Ammon's horn (tissue), 1 donor: ENCODE measurements at places on chromosomes 6 and 20.

GRCh38 chr20:61440548-61441055 is 188.5 kb downstream of the CDH4 start:
- DNase-seq: no peak

- no peak for DNase-seq
These were observed 71.4 kb downstream of the ALDH5A1 start for GRCh38 chr6:24566020-24566767.

- DNase-seq: no peak
These were observed 20.6 kb upstream of the EZR start for GRCh38 chr6:158839796-158840195.

DNA sequence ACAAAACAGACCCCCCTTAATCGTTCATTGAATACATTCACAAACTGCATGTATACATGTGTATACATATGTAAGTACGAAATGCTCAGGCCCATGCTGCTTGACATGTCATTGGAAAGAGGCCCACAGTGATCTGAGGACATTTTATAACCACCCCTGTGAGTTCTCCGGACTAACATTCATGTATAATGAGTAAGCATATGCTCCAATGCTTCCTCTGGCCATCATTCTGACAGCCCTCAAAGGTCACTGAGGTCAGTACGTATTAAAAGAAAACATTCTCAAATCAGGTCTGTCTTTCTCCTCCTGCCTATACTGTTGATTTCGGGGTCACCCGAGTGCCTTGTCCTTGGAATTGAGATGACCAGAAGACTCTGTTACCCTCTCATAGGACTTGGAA is 54.9 kb downstream of the TENT5A start:
- DNase-seq: no peak

DNA sequence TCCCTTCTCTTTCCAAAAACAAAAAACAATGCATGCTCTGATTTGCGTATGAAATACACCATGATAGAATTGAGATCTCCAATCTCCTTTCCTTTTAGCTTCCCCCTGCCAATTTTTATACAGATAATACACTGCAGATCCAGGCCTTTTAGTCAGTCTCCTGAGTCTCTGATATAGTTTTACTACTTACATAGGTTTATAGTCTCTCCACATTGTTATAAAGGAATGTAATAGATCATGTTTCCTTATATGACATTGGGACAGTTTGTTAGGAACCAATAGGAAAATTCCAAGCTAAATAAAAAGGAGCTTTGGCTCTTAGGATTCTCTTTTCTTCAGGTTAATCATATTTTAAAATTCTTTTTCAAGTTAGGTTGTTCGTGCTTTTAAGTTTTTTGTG is 36.5 kb downstream of the TBPL1 start:
- no peak for DNase-seq

DNA sequence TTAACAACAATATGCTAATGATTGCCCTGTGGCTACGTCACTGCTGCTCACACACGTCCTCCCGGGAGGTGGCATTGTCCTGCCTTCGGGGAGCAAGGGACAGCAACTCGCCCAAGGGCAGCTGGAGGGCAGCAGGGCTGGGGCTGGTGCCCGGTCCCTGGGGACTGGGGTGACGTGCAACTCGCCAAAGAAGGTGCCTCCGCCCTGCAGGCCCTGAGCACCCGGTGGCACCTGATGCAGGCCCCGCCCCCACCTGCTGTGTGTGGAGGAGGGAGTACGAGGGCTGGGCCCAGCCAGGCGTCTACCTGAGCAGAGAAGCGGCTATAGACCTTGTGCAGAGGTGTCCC is 64.8 kb upstream of the SLCO4A1 start:
- DNase-seq: no peak

- DNase-seq: no peak
These were observed 142.5 kb upstream of the RUNX2 start for GRCh38 chr6:45185403-45186251.
